Astrocyte of the spinal cord (primary cell): ENCODE measurements at places on chromosomes 2 and 18.

DNA sequence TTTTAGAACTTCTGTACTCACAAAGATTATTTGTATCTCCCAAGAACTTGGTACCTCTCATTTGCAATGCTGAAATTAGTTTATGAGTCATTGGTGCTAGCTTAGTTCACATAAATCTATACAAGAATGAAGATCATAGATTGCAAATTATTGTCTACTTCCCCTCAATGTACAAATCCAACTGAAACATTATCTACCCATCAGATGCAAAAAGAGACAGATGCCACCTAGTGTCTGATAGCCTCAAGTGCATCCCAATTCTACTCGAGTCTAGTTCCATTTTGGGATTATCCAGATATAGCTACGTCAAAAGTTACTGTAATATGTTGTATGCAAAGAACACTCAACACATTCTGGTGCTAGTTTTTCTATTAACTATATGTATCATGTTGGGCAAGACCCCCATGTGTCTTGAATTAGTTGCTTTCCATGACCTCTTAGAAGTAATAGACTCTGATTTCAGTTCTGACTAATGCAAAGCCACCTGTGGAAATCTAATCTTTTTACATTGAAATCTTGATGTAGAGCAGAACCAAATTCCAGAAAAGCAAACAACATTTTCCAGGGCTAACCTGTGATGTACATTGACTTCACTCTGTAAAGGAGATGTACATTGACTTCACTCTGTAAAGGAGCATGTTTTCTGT lies 210.0 kb downstream of the RBM43 start:
- DNase-seq, result peak; percentile 67

GRCh38 chr18:31555971-31556747 lies 35.5 kb upstream of the TTR start:
- DNase-seq, result peak; percentile 80

DNA sequence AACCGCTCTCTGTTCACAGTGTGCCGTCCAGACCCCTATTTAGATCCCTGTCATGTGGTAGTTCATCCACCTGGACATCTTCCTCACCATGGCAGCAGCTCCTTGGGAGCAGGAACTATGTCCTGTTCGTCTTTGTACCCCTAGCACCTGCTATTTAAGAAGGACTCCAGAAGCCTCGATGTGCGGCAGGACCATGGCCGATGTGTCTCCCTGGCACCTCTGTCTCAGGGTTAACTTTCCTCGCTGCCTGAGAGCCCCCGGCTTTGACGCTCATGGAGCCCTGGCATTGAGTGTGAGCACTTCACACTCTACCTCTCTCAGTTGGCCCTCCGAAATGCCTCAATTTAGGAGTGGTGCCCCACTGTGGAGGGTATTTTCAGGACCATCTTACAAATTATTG lies 152.0 kb downstream of the FAM210A start:
- DNase-seq, result no peak

- no peak for DNase-seq
Observed at GRCh38 chr18:58892488-58892887, 27.8 kb downstream of the ZNF532 start.

DNA sequence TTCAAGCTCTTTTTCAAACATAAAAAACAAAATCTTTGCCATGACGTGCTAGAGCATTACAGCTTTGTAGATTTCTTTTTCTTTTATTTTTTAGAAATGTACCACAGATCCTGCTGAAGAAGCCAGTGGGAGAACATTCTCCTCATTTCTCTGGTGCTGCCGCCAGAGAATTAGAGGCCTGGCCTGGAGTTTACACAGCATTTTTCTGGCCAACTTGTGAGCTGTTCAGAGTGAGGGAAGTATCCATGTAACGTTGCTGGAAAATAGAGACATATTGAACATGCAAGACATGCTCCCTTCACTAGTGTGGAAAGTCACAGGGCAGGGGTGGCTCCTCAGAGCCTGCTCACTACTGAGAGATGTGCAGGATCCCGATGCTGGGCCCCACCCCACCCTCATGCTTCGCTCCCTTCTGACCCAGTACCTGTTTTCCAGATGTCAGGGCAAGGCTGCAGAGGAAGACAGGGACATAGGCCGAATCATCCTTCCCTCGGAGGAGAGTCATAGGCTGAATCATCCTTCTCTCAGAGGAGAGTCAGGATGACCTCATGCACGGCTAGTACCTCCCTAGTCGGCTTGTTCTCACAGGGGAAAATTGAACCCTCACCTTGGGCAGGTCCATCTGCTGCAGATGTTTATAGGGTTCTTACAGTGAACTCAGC lies 298.5 kb downstream of the INSIG2 start:
- DNase-seq, result peak; percentile 66

- no peak for DNase-seq
Observed at GRCh38 chr18:29871246-29871645, 1171.3 kb downstream of the DSC3 start.

DNA sequence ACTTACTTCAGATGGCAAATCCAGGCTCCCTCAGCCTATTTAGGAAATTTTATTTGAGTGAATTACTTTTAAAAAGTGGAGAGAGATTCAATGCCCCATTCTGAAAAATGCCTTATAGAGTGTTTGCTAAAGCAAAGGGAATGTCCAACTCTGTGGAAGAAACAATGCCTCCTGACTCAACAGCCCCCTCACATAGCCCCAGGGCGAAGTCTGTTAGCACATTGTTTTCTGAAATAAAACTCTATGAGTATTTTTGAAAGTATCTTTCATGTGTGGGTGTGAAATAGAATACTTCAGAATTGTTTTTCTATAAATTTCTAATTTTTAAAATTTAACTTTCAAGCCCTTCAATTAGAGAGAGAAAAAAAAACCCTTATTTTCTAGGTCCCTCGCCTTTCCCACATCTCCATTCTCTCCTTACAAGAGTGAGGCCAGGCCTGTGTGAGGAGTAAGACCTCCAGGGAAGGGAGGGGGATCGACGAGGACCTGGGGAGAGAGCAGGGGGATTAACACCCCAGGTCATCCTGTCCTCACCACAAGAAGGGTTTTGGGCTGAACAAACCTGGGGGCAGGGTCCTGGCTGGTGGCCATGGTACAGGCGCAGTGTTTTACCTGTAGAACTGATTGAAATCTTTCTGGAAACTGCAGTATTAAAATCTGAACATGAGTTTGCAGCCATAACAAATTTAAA lies 141.4 kb downstream of the SNTG2 start:
- no peak for DNase-seq

GRCh38 chr2:40265602-40266001 lies 186.3 kb downstream of the SLC8A1 start:
- DNase-seq, result no peak

DNA sequence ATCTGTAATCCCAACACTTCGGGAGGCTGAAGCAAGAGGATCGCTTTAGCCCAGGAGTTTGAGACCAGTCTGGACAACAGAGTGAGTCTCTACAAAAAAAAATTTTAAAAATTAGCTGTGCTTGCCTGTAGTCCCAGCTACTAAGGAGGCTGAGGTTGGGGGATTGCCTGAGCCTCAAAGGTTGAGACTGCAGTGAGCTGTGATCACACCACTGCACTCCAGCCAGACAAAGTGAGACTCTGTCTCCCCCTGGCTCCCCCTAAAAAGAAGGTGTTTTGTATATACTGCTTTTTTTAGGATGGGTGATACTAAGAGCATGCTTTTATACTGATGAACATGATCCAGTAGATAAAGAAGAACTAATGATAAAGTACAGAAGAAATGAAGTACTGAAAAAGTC lies 145.0 kb downstream of the BAZ2B start:
- DNase-seq, result no peak

- DNase-seq, result peak; percentile 39
Observed at GRCh38 chr2:38159191-38159590, 83.2 kb upstream of the CYP1B1 start.

- no peak for DNase-seq
Observed at GRCh38 chr2:72923833-72924352, 6.6 kb downstream of the EMX1 start.

DNA sequence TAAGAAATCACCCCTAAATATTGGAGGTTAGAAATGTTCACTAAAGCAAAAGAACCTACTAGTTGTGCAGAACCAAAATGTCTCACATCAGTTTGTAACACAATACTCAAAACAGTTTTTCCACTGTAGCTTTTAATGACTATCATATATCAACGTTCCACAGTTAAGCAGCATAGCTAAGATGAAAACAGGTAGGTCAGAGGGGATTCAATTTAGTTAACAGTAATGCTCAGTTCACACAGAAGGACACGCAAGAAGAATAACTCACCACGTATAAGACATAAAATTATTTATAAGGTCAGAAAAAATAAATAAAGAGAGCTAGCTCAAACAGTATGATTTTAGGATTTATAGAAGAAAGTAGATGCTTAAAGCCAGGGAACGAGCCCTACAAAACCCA lies 118.9 kb upstream of the CCDC150 start:
- DNase-seq, result no peak

- peak; percentile 29 for DNase-seq
Observed at GRCh38 chr2:30366199-30366691, 80.8 kb upstream of the LCLAT1 start.

- DNase-seq, result no peak
Observed at GRCh38 chr18:49819823-49820671, 6.7 kb upstream of the ACAA2 start.

GRCh38 chr2:236858661-236859060 lies 227.0 kb upstream of the COPS8 start:
- no peak for DNase-seq

DNA sequence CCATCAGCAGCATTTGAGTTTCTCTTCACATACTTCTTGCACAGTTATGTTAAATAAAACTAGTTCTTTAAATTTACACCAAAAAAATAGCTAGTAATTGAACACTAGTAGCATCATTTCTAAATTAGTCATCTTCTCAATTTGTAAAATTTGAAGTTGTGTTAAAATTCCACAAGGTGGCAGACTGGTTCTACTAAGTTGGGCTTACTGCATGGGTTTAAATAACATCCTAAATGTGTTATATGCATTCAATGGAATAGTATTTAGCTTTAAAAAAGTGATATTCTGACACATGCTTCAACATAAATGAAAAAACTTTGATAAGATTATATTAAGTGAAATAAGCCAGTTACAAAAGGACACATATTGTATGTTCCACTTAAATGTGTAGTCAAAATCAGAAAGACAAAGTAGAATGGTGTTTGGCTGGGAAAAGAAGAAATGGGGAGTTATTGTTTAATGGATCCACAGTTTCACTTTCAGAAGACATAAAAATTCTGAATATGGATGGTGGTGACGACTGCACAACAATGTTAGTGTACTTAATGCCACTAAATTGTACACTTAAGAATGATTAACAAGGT lies 28.7 kb upstream of the RPRD1A start:
- DNase-seq, result peak; percentile 77

DNA sequence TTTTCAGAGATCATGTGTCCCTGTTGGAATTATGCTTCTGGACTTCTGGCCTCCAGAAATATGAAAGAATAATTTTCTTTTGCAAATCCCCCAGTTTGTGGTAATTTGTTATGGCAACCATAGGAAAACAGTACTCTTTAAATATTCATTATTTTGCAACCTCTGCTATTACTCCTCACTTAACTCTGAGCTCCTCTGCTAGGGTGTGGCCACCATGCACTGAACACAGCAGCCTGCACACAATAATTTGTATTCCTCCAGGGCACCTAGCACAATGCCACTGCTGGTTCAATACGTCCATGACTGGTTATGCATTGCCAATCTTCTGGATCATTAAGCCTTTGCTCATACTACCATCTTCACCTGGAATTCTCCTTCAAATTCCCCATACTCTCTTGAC lies 232.0 kb downstream of the CNTNAP5 start:
- no peak for DNase-seq

DNA sequence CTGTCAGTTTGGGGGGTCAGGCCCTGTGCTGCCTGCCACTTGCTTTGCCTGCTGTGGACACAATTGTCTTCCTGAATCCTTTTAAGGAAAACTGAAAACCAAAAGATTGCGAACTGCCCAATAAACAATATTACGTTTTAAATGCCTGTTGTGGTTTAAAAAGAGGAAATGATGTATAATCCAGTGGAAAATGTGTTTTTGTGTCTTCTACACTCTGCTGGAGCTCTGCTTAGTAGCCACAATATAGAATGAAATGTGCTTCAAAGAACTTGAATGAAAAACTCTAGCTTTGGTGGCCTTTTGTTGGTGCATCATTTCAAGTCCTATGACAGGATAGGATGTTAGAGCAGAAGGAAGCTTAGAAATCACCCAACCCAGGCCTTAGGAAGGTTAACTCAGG lies 23.2 kb upstream of the CABYR start:
- DNase-seq, result peak; percentile 12

- no peak for DNase-seq
Observed at GRCh38 chr2:155815851-155816250, 516.7 kb downstream of the NR4A2 start.

DNA sequence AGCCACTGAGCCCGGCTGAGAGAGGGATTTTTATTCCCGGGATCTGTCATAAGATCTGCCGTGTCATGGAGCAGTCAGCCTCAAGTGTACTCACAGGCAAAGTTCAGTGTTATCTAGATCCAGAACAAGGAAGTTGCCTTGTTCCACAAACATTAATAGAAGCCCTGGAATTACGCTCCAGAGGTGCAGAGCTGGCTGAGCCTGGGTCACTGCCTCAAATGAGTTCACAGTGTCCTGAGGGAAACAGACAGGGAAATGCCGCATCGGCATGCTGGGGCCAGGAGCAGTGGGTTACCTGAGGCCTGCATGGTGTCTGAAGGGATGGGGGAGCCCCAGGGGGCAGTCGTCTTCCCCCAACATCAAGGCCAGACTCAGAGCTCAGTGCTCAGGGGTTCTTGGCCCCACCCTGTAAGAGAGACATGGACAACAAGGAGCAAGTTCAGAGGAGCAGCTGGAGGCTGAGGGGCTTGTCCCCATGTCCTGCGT lies 42.7 kb upstream of the ODC1 start:
- no peak for DNase-seq

- peak; percentile 17 for DNase-seq
Observed at GRCh38 chr2:5093056-5093455, 599.1 kb upstream of the SOX11 start.

DNA sequence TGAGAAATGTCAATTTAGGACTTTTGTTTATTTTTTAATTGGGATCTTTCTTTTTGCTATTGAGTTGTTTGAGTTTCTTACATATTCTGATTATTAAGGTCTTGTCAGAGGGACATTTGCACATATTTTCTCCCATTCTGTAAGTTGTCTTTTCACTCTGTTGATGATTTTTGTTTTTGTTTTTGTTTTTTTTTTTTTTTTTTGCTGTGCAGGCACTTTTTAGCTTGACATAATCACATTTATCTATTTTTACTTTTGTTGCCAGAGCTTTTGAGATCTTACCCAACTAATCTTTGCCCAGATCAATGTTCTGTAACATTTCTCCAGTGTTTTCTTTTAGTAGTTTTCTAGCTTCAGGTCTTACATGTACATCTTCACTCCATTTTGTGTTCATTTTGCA lies 166.6 kb downstream of the EPHA4 start:
- DNase-seq, result no peak

- no peak for DNase-seq
Observed at GRCh38 chr2:2112416-2113105, 218.5 kb downstream of the MYT1L start.
